ENCODE measurements at places on chromosomes 1 and 21.

- DNase-seq: no peak
Observed at GRCh38 chr1:16143566-16144324, 12.1 kb downstream of the EPHA2 start.

DNA sequence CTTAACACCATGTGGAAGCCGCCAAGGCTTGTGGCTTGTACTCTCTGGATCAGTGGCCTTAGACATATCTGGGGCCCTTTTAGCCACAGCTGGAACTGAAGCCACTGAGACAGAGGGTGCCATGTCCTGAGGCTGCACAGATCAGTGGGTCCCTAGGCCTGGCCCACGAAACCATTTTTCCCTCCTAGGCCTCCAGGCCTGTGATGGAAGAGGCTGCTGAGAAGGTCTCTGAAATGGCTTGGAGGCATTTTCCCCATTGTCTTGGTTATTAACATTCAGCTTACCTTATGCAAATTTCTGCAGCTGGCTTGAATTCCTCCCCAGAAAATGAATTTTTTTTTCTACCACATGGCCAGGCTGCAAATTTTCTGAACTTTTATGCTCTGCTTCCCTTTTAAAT lies 15.1 kb upstream of the DPH5 start:
- DNase-seq: no peak

DNA sequence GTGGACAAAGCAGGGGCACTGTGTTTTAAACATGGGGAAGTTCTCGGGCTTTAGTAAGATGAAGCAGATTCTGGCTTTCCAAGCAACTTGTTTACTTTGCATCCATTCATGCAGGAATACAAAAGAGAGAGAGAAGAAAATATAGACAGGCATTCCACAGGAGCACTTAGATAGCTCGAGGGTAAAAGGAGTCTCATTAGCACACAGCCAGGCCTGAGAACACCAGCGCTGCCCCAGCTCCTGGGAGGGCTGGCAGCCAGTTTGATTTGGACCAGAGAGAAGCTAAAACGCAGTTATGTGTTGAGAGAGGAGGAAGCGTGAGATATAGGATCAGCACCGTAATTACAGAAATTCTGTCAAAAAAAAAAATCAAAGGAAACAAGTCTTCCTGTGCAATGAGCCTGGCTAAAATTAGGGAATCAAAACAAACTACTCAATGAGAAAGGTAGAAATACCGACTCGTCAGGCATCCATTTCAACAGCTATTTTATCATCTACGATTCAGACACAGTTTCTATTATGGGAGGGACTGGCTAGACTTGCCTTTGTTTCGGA lies 68.2 kb downstream of the CLSTN1 start:
- no peak for DNase-seq

- DNase-seq: no peak
Observed at GRCh38 chr1:240310226-240310925, 218.7 kb downstream of the FMN2 start.

DNA sequence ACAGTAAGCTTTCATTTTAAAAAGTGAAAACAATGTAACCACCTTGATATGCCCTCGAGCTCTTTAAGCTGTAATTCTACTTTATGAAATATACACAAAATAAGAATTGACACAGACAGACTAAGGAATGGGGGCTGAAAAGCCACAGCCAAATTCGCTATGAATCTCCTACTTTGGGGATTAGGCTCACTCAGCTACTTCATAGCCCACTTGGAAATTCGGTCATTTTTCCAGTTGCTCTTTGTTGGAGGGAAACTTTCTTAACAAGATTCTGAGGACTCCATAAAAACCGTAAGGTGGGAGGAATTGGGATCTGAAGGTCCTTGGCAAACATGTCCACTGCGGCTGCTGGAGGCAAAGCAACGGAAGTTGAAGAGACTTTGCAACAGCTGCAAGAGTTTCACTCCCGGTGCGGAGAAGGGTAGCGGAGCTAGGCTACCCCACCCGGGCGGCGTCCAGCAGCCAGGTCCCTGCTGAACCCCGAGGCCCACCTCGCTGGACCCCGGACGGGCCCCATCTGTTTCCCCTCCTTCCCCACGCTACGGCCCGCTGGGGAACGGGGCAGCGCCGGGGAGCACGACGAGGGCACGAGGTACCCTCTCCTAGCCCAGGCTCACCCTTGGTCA lies 634 bp downstream of the MYCBP start:
- DNase-seq: peak; percentile 16

DNA sequence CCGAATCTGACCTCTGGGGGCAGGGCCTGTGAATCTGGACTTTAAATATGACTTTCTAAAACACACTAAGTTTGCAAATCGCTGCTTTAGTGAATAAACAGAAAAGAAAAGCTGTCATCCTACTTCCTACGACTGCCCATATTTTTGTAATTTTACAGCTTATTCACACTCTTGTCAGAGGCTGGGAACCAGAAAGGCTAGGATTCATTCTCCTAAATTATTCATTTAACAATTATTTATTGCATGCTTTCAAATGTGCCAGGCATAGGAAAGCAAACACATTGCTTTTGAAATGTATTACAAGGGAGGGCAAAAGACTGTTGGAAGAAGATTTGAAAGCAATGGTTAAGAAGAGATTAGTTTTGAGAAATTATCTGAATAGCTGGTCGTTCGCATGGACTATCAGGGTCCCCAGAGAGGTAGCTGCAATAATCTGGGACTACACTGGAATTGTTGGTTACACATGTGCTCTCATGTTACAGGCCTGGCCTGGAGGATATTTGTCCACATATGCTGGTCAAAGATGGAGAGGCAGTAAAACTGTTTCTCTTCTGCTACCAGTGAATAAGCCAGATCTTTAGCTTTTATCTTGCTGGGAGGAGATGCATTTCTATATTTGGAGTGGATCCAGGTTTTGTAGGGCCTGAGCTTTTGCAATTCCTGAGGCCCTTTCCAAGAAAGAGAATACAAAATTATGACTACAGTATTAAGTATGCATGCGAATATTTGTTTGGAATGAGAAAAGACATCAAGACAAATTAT lies 29.6 kb upstream of the SFPQ start:
- no peak for DNase-seq
